ENCODE measurements at places on chromosomes 11 and 22.

DNA sequence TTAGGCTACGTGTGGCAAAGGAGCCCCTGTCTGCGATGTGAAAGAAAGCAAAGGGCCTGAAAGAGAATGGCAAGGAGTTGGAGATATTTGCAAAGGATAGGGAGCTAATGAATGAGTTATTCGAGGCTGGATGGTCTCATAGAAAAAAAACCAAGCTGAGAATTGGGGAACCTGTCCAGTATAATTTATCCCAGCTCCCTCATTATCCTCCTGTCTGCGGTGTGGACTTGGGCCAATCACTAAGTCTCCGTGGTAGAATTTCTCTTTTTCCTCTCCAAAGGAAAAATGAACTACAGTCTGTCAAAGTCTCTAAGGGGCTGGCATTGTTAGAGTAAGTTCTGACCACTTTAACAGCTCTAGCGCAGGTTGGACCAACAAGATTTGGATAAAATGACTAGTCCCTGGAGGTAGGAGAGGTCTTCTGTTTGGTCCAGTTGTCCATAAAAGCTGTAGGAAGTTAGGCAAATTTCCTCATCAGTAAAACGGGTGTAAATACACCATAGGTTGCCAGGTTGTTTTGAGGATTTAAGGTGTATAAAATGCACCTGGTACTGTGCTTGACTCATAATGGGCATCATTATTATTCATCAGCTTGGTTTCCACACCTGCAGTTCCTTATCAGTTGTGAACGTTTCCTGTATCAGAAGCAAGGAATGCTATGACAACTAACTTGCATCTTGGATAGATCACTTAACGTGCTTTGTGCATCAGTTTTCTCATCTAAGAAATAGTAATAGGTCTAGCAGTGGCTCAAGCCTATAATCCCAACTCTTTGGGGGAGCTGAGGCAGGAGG is 10.3 kb upstream of the CDON start:
- no peak for DNase-seq

DNA sequence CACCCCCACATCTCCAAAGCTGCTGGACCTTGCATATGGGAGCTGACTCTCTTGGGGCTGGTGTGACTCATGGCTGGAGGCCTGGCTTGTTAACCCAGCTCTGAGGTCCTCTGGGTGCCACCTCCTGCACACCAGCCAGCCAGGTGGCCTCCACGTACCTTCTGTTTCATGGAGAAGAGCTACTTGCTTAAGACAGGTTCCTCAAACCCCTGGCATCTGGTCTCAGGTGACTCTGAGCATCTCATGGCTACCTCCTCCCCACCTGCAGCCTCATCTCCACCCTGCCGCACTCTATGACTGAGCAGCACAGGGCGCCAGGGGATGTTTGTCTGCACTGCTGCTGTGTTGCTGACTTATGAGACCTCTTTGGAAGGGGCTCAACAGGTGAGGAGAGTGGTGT is 55.7 kb downstream of the BCR start:
- DNase-seq: no peak

- DNase-seq: no peak
Measured at GRCh38 chr11:12827929-12828812, 153.9 kb downstream of the TEAD1 start.

GRCh38 chr11:28110108-28110820 is 2.1 kb downstream of the METTL15 start:
- no peak for DNase-seq

- no peak for DNase-seq
Measured at GRCh38 chr11:110299006-110299785, 2.8 kb upstream of the RDX start.

- DNase-seq: no peak
Measured at GRCh38 chr11:45085646-45086501, 60.6 kb upstream of the PRDM11 start.

- no peak for DNase-seq
Measured at GRCh38 chr22:38966942-38967341, 9.5 kb downstream of the APOBEC3A start.

- no peak for DNase-seq
Measured at GRCh38 chr11:72965672-72966071, 151.5 kb downstream of the ATG16L2 start.

- no peak for DNase-seq
Measured at GRCh38 chr11:7143908-7144307, 55.1 kb downstream of the RBMXL2 start.

DNA sequence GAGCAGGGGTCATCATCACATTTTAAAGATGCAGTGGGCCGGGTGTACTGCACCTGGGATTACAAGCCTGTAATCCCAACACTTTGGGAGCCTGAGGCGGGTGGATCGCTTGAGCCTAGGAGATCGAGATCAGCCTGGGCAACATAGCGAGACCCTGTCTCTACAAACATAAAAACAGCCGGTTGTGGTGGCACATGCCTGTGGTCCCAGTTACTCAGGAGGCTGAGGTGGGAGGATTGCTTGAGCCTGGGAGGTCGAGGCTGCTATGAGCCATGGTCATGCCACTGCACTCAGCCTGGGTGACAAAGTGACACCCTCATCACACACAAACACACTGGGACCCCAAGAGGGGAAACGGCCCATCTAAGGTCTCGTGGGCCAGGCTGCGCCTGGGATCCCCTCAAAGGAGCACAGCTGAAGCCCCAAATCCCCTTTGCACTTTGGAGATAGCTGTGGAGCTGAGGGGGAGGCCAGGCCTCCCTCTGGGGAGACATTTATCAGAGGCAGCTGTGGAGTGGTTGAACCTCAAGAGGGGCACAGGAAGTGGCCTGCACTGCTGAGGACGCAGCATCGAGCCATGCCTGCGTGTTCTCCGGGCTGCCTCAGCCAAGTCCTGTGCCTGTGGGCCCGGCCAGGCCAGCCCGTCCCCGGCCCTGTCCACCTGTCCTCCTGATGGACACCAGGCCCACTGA is 27.5 kb downstream of the OSBPL5 start:
- no peak for DNase-seq

DNA sequence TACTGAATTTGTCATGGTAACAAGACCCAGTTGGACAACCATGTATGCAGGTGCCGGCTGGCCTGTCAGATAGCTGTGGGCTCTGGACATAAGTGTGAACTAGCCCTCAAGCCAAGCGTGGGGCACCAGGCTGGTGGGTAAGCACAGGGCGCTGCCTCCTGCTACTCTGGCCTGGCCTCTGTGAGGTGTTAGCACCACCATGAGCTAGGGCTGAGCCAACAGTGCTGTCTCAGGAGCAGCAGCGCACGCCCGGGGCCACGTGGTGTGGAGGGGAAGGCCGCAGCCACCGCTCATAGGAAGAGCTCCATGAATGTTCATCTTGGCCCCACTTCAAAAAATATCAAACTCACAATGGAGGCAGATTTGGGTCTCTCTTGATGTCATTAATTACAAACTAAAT is 35.3 kb upstream of the GNB1L start:
- no peak for DNase-seq

GRCh38 chr11:46560300-46560991 is 33.4 kb downstream of the AMBRA1 start:
- DNase-seq: no peak

DNA sequence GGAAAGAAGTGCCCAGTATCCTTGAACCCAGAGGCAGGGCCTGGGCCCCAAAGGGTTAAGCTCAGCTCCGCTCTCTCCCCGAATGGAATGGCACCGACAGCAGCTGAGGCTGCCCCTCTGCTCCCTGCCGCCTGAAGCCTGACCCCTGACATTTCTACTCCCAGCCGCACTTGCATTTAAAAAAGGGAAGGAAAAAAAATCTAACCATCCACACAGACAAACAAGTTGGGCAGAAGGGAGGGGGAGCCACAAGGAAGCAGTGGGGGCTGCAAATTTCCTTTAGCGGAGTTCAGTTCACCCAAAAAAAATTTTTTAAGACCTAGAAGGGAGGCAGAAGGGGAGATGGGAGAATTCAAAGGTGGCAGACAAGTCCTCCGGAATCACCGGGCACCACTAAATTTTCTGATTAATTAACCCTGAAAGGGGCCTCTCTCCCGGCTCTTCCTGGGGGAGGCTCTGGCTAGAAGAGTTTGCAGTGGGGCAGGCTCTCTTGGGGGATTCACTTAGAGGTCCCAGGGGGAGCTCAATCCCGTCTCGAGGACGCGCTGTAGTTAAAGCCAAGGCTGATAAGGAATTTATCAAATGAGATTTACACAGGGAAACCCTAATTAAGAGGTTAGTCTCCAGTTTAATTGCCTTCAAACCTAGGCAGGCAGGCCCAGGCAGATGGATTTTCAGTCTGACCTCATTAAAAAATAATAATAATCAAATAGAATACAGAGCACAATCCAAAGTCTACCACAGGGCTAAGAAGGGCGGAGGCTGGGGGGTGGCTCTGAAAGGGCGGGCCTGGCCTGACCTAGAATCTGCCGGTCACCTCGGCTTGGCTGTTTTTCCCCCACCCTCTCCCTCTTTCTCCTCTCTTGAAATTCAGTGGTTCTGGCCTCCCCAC is 25.6 kb downstream of the MN1 start:
- DNase-seq: no peak

DNA sequence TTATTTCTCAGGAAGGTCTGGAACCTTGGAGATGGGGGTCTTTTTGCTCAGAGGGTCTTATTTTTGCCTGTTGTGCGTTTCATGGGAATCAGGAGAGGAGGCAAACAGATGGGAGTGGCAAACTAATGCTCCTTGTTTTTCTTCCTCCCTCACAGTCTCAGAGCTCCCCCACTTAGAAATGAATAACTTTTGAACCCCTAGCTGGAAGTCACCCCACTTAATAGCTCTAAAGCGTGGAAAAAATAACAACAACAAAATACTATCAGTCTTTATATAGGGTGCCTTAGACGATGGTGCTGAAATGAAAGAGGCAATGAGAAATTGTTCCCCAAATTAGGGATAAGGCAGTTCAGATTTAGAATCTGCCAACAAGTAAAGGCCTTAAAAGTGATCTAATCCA is 76.8 kb upstream of the BDNF start:
- DNase-seq: no peak

GRCh38 chr11:95461858-95462257 is 230.9 kb upstream of the SESN3 start:
- DNase-seq: no peak

DNA sequence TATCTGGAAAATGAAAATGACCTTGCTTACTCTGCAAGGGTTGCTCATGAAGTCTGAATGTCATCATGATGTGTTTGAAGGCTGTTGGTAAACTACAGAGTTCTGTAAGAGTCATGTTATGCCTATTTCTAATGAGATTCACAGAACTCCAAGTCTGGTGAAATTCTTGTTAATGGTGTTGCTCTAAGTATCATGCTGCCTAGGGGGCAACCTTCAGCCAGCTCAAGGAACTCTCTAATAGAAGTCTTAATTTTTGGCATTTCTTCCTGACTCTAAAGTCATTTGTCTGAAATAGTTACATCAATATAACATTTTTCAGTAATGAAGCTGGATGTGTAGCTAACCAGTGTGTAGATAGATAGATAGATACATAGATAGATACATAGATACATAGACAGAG is 302.8 kb downstream of the FAT3 start:
- DNase-seq: no peak

- DNase-seq: no peak
Measured at GRCh38 chr11:31442086-31442485, 67.3 kb downstream of the IMMP1L start.

Data from stimulated activated CD4-positive, alpha-beta T cell treated with anti-CD3 and anti-CD28 coated beads, TNF-alpha, amount 100 ng/mL, for 48 hours (primary cell).